GM13976 (cell line): ENCODE measurements at places on chromosomes 1 and 21.

DNA sequence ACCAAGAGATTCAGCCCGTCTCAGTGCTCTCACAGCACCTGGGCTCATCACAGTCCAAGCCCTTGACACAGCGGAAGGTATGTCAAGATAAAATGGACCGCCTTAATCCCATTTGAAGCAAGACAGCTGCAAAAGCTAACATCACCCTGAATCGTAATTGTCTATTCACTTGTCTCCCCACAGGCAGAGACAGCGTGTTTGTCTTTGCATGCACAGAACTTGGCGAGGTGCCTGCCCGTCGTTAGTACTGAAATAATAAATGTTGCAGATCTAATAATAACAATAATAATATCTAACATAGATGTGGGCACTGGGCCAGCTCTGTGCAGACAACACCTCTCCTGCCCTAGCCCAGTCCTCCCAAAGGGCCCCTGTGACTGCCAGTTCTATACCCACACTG is 271.7 kb downstream of the NPHP4 start:
- DNase-seq, result no peak

- no peak for DNase-seq
Measured at GRCh38 chr1:61343734-61344420, 261.5 kb downstream of the NFIA start.

GRCh38 chr1:57868908-57869307 is 445.0 kb upstream of the DAB1 start:
- no peak for DNase-seq

- DNase-seq, result no peak
Measured at GRCh38 chr1:236480758-236481436, 42.9 kb upstream of the LGALS8 start.

DNA sequence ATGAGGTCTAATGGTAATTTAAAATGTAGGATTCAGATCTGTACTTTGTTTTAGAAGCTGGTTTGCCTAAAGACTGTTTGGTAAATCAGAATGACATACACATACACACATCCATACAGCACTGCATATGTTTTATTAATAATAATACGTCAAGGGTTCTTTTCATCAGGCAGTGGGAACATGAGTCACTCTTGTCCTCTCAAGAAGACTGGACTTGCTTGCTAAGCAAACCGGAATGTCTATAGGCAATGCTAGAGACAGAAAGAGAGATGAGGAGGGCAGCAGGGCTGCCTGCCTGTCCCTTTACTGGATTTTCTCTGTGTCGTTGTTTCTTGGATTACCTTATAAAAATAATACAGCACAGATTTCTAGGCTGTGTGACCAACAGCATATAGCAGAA is 119.1 kb upstream of the GALNT2 start:
- DNase-seq, result no peak

DNA sequence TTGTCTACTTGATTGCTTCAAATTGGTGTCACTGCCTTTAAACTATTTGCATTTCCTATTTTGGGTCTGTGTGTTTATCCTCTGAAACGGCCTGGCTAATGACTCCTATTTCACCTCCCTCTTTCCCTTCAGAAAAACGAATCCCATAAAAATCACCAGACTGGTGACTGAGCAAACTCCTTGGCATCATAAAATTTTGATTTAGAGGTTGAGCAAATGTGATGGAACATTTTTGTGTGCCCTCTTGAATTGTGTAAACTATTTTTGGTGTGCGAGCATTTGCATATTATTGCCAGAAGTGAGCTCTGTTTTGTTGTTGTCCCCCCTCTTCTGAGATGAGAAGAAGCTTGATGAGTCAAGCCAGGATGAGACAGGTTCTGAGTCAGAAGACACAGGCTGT is 316.1 kb downstream of the AJAP1 start:
- DNase-seq, result no peak

- DNase-seq, result no peak
Measured at GRCh38 chr1:93690921-93691789, 9.5 kb upstream of the BCAR3 start.

DNA sequence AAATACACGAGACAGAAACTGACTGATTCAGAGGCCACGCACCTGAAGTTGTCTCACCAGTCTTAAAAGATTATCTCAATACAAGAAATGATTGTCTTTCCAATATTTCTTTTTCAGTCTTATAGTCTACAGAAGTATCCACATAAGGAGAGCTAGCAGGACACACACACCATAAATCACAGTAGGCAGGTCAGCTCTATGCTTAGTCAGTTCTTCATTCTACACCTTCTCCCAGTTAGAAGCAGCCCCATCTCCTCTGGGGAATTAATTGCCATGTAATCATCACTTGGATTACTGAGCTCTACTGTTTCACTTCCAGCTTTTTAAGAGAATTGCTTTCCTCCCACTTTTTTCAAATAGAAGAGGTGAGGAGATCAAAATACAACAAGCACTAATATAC is 59.6 kb downstream of the SMYD3 start:
- no peak for DNase-seq

GRCh38 chr1:65694933-65695332 is 97.8 kb upstream of the PDE4B start:
- no peak for DNase-seq

DNA sequence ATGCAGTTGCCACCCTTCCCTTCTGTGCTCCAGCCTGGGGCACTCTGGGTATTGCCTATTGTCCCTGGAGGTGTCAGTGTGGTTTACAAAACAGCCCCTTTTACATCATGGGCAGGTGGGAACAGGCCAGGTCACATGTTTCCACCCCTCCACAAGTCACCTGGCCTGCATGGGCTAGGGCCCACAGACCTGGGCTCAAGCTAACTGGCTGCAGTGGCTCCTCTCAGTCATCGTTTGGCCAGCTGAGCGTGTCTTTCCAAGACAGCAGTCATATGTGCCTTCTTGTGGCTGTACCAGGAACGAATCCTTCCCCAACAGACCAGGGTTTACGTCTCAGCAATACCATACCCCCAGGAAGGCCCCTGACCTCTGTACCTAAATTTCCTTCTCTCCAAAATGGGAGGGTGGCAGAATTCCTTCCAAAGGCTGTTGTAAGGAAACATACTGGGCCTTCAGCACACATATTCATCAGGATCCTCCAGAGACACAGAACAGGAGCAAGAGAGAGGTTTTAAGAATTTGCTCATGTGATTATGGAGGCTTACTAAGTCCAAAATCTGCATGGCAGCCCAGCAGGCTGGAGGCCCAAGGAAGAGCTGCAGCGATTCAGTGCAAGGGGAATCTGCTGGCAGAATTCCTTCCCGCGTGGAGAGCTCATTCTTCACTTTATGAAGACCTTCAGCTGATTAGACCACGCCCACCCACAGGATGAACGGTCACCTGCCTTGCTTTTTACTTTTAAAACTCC is 10.6 kb upstream of the TAS1R2 start:
- DNase-seq, result no peak

DNA sequence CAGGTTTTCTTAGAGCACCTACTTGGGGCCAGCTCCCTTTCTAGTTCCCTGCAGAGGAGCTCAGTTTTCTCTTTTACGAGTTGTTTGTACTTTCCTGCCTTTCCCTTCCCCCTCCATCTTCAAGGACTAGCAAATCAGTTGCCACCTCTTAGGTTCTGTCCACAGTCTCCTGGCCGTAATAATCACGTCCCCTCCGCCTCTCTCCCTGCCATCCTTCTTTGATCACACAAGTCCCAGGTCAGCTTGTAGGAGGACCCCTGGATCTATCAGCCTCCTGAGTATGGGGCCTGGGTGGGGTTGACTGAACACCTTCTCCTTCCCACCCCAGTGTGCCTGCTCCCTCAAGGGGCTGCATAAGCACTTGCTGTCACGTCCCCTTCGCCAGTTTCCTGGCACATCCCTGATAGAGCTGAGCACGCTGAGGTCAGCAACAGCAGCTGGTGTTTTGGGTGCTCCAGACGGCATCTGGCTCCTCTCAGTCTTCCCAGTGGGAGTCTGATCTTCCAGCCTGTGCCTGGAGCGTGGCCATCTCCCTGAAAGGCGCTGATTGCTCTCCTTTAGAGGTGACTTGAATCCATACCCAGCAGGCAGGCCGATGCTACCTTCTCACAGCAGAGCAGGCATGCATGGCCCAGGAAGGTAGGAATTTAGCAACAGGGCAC is 216.1 kb upstream of the TMEM51 start:
- DNase-seq, result no peak

- no peak for DNase-seq
Measured at GRCh38 chr1:53590531-53591515, 131.6 kb downstream of the DMRTB1 start.
